ENCODE measurements at places on chromosomes 7 and 10.

DNA sequence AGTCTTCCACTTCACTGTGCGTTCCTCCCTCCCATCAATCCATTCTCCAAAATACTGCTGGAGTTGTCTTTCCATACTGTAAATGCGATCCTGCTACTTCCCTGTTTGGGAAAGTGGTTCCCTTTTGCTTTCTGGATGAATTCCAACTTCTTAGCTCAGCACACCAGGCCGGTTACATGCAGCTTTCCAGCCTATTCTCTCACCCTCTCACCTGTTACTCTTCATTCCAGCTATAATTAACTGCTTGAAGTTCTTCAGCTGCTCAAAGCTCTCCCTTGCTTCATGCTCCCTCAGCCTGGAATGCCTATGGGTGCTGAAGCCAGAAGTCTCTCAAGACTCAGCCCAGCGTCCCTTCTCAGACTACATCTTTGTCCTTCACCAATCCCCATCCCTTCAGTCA lies 6.0 kb upstream of the ZNRF2 start:
- DNase-seq, result no peak

DNA sequence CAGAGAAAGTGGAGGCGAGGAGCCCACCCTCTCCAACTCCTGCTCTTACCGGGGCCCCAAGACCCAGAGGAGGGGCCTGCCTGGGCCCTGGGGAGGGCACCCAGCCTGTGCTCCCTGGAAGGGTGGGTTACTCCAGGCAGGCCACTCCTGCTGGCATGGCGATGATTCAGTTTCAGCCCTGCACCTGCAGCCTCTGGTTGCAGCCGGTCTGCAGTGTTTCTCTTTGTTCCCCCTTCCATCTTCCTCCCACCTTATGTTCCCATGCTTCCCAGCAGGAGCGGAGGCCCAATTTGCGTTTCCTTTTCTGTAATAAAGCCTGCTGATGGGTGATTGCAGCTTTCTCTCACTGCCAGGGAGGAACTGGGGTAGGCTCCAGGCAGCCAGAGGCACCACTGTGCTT lies 53.2 kb upstream of the FAM20C start:
- no peak for DNase-seq

DNA sequence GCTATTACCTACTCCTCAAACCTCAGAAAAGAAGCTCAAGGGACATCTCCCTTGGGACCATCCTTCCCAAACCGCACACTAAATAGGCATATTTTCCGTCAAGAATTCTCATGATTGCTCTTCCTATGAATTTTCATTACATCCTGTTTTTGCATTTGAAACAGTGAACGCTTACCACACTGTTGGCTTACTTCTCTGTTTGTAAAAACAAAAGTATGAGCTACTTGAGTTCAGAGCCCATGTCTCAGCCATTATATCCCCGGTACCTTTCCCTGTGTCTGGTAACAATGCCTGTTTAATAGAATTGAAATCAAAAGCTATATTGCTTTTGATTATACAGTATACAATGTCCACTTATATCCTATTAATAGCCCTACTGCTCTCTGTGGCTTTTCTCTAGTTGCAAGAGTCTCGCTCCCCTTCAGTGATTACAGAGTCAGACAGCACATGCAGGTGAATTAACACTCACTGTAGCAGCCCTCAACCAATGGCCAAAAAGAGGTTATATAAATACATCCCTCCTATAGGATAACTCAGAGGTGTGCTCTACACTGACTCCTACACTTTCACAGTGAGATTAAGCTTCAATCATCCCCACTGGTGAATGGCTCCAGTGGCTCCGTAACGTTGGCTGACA lies 264.4 kb downstream of the SORCS1 start:
- DNase-seq, result no peak

- no peak for DNase-seq
Observed at GRCh38 chr10:75417522-75417927, 13.9 kb upstream of the LRMDA start.

- no peak for DNase-seq
Observed at GRCh38 chr7:44224080-44224973, 23.5 kb downstream of the YKT6 start.

Data from cardiac septum (tissue), 1 donor.